Prostate gland (tissue), 2 donors: ENCODE measurements at places on chromosomes 7 and 10. TPM values are rescaled to one million over a fixed set of nuclear protein-coding genes. Genes with fewer than 3 reads are reported as not detected.
A peak's percentile ranks its signal among the peaks of the same experiment; 100 is the strongest.

The ASIC3 gene
- 11.0 TPM for total RNA-seq

The IKZF1 gene
- 7.7 TPM for total RNA-seq

The TAX1BP1 gene
- total RNA-seq: 125 TPM

DNA sequence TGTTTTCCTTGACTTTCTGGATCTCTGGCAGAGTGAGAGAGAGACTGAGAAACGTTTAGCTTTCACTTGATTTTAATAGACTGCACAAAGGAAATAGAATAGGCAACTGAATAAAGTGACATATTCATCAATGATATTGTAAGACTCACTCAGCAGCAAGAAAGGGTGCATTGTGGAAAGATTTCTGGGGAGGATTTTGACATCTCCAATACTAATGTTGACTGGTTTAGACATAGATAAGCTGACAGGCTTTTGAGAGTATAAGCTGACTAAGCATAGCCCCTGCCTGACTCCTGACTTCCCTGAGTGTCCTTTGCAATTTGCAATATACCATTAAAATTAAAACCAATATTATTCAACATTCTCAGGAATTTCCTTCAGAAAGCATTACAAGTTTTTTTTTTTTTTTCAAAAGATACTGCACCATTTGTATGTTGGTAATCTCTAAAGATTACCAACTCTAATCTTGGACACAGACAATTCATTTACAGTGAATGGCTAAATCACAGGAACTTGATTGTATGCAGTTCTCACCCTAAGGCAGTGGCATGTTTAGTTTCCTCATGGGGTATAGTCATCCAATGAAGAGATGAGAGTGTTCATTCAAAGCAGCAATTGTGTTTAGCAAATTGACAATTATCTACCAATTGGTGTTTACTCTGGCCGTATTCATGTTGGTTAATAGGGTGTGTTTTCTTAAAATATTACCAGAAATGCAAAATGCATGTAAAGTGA is 325.6 kb downstream of the SORCS3 start:
- H3K27me3 ChIP-seq: no peaks in the 10 kb centered on the region
- H3K36me3 ChIP-seq: no peaks in the 10 kb centered on the region
- no peak for DNase-seq
- no peak overlapping the region for H3K4me3 ChIP-seq
- H3K27ac ChIP-seq: no peak overlapping the region

DNA sequence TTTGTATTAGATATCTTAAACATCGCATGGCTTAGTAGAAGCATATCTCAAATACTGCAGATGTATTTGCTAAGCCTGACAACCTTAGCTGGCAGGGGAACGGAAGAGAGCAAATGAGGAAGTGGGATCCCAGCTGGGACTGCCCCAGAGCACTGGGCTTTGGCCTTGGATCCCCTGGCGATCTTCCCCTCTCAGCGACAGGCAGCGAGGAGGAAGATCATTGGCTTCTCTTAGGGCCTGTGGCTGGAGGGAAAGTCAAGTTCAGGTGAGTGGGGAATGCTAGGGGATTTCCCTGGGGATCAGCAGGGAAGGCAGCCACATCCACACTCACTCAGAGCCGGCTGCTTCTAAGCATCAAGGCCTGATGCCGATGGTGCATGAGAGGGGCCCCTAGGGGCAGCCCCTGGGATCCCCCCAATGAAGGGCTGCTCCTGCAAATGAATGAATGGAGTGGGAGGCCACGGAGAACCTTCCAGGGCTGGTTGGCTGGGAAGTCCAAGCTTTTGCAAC is 42.0 kb downstream of the LYZL2 start:
- H3K27me3 ChIP-seq: no peaks in the 10 kb centered on the region
- DNase-seq: peak; percentile 12
- H3K36me3 ChIP-seq: no peaks in the 10 kb centered on the region
- no peak overlapping the region for H3K4me3 ChIP-seq

DNA sequence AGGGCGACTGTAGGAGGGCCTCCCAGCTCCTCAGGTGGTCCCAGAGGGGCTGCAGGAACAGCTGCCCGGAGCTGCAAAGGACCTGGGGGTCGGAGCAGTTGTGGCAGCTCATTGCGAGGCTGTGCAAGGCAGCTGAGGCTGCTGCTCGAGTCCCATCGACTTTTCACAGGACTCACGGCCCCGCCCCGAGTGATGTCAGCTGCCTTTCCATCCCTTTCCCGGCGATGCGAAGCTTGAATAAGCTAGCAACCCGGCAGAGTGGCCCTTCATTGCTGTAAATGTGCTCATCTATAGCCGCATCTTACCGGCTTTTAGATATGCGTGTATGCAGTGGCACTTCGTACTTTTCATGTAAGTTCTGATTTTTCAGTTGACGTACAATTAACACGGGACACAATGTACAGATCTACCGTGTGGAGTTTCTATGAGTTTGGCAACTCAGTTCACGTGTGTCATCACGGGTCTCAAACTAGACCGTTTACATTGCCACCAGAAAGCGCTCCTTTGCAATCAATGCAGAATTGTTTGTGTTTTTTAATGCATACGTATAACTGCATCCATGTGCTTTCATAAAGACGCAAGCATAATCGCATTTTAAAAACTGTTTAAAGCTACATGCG is at the start of gene CH25H:
Gene CH25H, minus strand, starts transcription at position 137 of the 620 bp plus-strand sequence. Its CDS starts 25 bp downstream, at position 112.
- H3K27ac ChIP-seq: peak within 1 kb of the TSS; percentile 56
- peak within 1 kb of the TSS; percentile 32 for H3K4me3 ChIP-seq
- no peaks in the 10 kb centered on the region for H3K4me1 ChIP-seq
- H3K27me3 ChIP-seq: no peaks in the 10 kb centered on the region

DNA sequence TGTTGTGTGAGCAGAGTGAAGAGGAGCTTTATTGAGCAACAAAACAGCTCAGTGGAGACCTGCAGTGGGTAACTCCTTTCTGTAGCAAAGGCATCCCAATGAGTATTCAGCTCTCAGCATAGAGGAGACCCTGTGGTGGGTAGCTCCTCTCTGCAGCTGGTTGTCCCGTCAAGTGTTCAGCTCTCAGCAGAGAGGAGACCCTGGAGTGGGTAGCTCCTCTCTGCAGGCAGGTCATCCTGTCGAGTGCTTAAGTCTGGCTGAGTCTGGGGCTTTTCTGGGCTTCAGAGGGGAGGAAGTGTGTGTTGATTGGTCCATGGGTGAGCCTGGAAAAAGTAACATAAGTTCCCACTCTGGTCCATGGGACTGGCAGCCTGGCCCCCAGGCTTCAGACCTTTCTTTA is 171.9 kb upstream of the LRGUK start:
- H3K4me3 ChIP-seq: no peak overlapping the region
- H3K27ac ChIP-seq: no peak overlapping the region
- no peaks in the 10 kb centered on the region for H3K27me3 ChIP-seq
- no peaks in the 10 kb centered on the region for H3K4me1 ChIP-seq
- no peak for DNase-seq
- no peaks in the 10 kb centered on the region for H3K36me3 ChIP-seq

DNA sequence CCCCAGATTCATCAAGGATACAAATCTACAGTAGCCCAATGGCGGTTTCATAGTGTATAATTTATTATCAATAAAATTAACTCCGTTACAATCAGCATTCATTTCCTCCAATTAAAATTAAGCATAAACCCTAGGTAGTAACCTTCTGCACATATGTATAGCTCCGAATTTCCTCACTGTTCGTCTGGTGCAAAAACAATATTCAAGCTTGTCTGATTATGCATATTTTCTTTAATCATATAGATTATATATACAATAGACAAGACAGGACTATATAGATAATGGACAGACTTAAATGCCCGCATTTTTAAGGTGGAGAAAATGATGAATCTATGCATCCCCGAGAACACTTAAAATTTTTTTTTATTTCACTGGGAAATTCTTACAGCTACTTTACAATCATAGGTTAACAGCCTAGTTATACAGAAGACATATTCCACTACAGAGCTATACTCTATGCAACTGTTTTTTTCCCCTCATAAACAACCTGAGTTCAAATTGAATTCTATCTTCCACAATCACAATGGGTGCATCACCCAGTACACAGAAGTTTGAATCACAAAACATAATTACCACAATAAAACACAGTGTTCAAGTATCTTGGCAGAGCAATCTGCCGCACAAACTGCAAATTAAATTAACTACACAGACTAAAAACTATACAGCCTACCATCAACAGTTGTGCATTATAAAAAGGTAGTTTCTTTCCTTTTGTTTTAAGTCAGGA is 2.6 kb downstream of the HOXA9 start:
- H3K36me3 ChIP-seq: no peaks in the 10 kb centered on the region
- peak overlapping the region; percentile 96 for H3K27ac ChIP-seq
- DNase-seq: no peak
- peak overlapping the region; percentile 80 for H3K4me3 ChIP-seq
- no peaks in the 10 kb centered on the region for H3K27me3 ChIP-seq

- H3K4me1 ChIP-seq: no peaks in the 10 kb centered on the region
- H3K27me3 ChIP-seq: no peaks in the 10 kb centered on the region
- no peak for DNase-seq
- H3K27ac ChIP-seq: no peak overlapping the region
Observed at GRCh38 chr10:122368502-122369254, 5.8 kb upstream of the PLEKHA1 start.

- H3K36me3 ChIP-seq: no peaks in the 10 kb centered on the region
- DNase-seq: peak; percentile 78
- no peaks in the 10 kb centered on the region for H3K4me1 ChIP-seq
- no peaks in the 10 kb centered on the region for H3K27me3 ChIP-seq
- H3K4me3 ChIP-seq: peak within 1 kb of the TSS; percentile 60
Observed at GRCh38 chr10:43574001-43574892, at the start of gene ZNF239. Gene ZNF239, minus strand, starts transcription at chr10:43574616. Its CDS starts 16,537 bp downstream, at chr10:43558079.
